ENCODE measurements at places on chromosomes 13 and 19. TPM values are rescaled to one million over a fixed set of nuclear protein-coding genes. Genes with fewer than 3 reads are reported as not detected.

GRCh38 chr19:40528533-40529092 lies 48.1 kb upstream of the SHKBP1 start:
- DNase-seq, result no peak

- no peak for DNase-seq
These were observed 64.5 kb upstream of the WDFY2 start for GRCh38 chr13:51519771-51520216.

GRCh38 chr13:74675182-74675581 lies 541.0 kb upstream of the KLF12 start:
- DNase-seq, result no peak

Gene CEACAM1
- 0.06 TPM for total RNA-seq

DNA sequence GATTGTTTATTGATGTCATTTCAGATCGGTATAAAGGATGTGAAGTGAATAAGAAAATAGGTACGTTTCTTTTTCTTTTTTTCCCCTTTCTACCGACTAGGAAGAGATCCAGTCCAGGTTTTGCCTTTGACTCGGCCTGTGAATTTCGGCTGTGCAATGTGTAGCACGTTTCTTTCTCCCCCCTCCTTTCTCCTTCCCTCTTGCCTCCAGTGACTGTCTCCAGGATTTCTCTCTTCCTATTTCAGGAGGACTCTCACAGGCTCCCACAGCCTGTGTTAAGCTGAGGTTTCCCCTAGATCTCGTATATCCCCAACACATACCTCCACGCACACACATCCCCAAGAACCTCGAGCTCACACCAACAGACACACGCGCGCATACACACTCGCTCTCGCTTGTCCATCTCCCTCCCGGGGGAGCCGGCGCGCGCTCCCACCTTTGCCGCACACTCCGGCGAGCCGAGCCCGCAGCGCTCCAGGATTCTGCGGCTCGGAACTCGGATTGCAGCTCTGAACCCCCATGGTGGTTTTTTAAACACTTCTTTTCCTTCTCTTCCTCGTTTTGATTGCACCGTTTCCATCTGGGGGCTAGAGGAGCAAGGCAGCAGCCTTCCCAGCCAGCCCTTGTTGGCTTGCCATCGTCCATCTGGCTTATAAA lies at the start of gene GPC6:
Gene GPC6, plus strand, starts transcription at position 185 of the 657 bp plus-strand sequence.
- peak; percentile 76 for DNase-seq

DNA sequence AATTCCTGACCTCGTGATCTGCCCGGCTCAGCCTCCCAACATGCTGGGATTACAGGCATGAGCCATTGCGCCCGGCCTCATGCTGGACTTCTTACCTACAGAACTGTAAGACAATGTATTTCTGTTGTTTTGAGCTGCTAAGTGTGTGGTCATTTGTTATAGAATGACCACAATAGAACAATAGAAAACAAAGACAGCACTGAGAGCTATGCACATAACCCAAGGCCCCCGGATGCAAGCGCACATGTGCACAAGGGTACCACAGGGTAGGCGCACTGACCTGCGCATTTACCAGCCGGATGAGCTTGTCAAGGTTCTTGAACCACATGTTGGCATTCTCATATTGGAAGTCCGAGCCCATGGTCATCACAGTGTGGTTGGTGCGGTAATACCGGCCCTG lies 5.6 kb downstream of the MAN2B1 start:
- no peak for DNase-seq

DNA sequence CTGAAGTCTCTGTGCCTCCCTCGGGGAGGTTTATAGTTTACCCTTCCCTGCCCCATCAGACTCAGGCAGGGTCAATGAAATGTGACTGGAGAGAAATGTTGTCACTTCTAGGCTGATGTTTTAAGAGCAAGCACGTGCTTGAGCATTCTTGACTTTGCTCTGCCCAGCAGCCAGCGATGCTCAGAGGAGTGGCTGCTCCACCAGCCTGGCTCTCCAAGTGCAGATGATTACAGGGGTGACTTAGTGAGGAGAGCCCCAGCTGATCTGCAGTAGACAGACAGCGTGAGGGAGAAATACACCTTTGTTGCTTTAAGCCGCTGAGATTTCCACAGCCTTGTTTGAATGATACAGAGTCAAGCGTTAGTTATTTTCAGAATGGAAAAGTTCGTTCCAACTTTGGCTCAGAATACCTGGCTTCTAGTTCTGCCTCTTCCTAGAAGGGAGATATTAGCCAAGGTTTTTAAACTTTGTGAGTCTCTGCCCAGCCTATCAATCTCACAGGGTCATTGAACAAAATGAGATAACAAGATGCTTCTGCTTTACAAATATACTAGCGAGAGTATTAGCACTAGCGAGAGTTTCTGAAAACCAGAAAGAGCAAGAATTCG lies 143.6 kb downstream of the OXGR1 start:
- no peak for DNase-seq

All from NCI-H460 (cell line).